ENCODE measurements at places on chromosomes 16 and 17. TPM values are rescaled to one million over a fixed set of nuclear protein-coding genes. Genes with fewer than 3 reads are reported as not detected.

- no peak for DNase-seq
- no peaks in the 10 kb centered on the region for H3K27me3 ChIP-seq
- H3K36me3 ChIP-seq = no peaks in the 10 kb centered on the region
- peak overlapping the region; percentile 96 for H3K27ac ChIP-seq
- H3K4me1 ChIP-seq = peaks cover 6% of the 10 kb centered on the region
These were observed 1.3 kb downstream of the USP36 start for GRCh38 chr17:78839235-78839761.

TMEM220 gene
- 11.4 TPM for total RNA-seq

ALDH3A1 gene
- total RNA-seq = 12.8 TPM

DNA sequence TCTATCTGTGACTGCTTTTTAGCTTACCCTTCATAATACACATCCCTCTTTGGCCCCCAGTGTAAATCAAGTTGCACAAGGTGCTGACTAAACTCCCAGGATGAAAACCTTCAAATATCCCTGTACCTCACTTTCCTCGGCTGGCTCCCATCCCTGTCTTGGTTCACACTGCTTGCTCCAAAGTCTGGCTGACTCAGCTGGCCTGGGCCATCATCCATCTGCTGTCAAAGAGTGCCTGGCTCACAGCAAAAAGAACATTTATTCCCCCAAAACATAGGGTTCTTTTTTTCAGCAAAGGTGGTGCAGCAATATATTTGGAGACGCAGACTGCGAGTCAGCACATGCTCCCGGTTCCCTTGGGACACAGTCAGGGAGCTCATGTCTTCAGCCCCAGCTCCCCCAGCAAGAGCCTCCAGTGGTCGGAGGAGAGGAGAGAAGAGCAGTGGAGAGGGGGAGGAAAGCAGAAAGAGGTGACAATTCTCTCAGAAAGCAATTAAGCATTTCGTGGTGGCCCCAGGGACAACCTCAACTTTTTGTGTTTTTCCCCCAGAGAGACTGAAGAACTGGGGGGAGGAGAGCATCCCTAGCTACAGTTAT, 26.1 kb downstream of the GPR142 start:
- no peak overlapping the region for H3K27ac ChIP-seq
- H3K4me3 ChIP-seq = no peak overlapping the region
- H3K36me3 ChIP-seq = no peaks in the 10 kb centered on the region

DNA sequence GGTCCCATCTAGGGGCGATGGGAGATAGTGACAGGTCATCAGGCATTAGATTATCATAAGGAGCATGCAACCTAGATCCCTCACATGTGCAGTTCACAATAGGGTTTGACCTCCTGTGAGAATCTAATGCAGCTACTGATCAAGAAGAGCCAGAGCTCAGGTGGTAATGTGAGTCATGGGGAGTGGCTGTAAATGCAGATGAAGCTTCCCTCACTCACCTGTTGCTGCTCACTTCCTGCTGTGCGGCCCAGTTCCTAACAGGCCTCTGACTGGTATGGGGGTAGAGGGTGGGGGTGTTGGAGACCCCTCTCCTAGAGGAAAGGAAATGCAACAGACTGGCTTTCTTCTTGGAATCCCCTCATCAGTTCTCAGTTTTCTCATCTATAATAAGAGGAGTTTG, 131.4 kb downstream of the CA10 start:
- H3K27ac ChIP-seq = no peak overlapping the region
- H3K4me1 ChIP-seq = peaks cover 7% of the 10 kb centered on the region
- H3K27me3 ChIP-seq = no peaks in the 10 kb centered on the region
- no peaks in the 10 kb centered on the region for H3K36me3 ChIP-seq
- no peak for DNase-seq
